CD4-positive, alpha-beta T cell treated with Interleukin-6 for 4 hours (primary cell): ENCODE measurements at places on chromosomes 3 and 15.

GRCh38 chr3:42368861-42369260, 41.5 kb downstream of the LYZL4 start:
- DNase-seq, result no peak

DNA sequence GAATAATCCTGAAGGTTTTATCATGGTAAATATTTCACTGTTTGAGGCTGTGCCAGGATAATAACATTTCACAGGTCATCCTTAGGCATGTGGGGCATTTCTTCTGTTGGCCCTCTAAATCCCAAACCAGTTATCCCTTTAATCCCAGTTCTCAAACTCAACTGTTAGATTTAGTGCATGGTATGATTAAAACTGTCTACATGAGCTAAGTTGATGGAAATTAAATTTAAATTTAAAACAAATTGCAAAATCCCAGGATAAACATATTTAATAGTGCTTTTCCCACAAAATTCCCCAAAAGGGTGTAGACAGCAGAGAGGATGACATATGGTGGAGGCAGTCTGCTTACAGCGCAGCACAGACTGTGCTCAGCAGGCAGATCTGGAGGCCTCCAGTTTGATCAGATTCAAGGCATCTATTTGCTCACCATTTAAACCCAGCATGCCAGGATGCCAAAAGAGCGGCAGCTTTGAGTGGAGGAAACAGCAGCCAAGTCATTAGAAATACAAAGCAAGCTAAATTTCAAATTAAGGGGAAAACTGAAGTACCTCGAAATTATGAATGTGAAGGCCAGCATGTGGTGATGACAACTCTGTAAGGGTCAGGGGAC, 325.8 kb downstream of the KCNH8 start:
- no peak for DNase-seq

DNA sequence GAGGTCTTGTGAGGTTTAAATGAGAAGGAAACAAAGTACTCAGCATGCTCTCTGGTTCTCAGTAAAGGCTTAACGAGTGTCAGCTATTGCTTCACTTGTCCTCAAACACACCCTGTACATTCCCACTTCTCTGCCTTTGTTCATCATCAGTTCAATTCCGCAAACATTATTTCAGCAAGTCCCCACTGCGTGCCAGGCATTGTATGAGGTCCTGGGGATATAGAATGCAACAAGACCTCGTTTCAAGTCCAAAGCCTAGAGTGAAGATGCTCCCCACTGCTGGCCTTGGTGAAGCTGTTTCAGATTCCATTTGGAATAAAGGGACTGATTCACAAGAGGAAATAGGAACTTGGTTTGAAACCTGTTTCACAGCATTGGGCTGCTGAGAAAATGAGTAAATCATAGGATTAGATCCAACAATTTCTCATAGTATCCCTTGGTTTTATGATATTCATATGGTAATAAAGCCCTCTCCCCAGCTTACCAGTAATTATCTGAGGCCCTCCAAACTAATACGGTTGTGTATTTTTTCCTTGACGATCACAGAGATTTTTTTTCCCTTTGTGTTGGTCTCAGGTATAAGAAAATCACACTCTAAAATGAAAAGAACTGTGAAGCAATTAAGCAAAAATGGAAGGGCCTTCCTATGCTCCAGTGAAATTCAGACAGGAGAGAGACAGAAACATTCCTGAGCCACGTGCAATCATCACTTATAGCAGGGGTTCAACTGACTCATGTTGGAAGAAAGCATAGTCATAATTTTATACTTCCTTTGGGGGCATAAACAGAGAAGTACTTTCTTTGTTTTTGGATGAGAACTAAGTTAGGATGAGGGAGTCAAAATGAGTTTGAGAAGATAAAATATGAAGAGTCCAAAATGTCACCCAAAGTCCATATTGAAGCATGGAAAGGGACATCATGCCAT, 258.6 kb downstream of the RORA start:
- DNase-seq, result no peak

- DNase-seq, result peak; percentile 80
Measured at GRCh38 chr15:31325595-31326155, 960 bp upstream of the KLF13 start.

GRCh38 chr3:98800401-98800800, 37.3 kb downstream of the ST3GAL6 start:
- no peak for DNase-seq

- DNase-seq, result no peak
Measured at GRCh38 chr3:105759442-105760078, 109.3 kb downstream of the CBLB start.

GRCh38 chr3:46693038-46693891, at the start of gene ALS2CL:
Gene ALS2CL (minus strand): TSS chr3:46693679. CDS start chr3:46689440, 4,239 bp downstream.
- DNase-seq, result peak; percentile 86

DNA sequence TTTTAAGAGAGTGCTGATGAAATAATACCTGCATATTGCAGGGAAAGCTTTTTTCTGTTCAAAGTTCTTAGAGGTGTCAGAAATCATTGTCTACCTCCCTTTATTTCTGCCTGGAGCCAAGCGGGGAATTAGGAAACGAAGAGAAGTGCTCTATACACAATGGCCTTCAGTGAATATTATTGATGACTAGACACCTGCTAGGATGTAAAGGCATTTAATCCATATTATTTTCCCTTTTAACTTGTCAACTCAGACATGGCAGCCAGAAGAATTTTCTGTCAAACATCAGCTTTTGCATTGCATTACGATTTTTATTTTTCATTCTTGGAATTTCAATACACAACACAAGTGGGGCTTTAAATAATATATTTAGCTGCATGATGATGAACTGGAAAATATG, 24.7 kb downstream of the CADM2 start:
- no peak for DNase-seq

DNA sequence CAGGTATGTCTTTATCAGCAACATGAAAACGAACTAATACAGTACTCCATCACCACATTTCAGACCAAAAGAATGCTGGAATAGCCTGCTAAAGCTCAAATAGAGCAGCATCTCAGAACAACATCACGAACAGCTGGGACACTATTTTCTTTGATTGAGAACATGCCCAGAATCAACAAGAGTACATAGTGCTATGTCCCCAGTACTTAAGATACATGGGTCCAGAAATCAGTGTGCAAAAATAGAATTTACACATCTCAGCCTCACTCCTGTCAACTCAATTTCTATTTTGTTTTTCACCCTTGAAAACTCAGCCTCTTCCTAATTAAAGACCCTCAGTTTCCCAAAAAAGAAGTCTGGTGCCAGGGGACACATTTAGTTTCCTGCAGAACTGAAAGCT, 753.9 kb downstream of the AGBL1 start:
- no peak for DNase-seq

- no peak for DNase-seq
Measured at GRCh38 chr3:194518652-194519051, 31.9 kb upstream of the ATP13A3 start.

GRCh38 chr3:48352546-48352945, 19.1 kb upstream of the SPINK8 start:
- no peak for DNase-seq
